ENCODE measurements at places on chromosomes 7 and 10.
A peak's percentile ranks its signal among the peaks of the same experiment; 100 is the strongest.

DNA sequence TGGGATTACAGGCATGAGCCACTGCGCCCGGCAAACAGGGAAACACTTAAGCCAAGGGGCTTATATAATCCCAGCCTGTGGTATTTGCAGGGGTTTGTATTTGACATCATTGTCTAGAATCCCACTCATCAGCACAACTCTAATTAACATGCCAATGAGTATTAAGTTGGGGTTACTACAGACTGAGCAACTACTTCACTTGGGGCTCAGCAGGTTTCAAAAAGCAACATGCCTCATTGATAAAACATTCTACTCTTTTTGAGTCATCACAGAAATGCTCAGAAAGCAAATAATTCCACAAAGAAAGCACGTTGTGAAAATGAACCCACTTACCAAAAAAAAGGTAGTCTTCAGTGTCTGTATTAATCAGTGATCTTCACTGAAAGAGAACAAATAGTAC lies 236.9 kb upstream of the CELF2 start:
- no peak for DNase-seq

DNA sequence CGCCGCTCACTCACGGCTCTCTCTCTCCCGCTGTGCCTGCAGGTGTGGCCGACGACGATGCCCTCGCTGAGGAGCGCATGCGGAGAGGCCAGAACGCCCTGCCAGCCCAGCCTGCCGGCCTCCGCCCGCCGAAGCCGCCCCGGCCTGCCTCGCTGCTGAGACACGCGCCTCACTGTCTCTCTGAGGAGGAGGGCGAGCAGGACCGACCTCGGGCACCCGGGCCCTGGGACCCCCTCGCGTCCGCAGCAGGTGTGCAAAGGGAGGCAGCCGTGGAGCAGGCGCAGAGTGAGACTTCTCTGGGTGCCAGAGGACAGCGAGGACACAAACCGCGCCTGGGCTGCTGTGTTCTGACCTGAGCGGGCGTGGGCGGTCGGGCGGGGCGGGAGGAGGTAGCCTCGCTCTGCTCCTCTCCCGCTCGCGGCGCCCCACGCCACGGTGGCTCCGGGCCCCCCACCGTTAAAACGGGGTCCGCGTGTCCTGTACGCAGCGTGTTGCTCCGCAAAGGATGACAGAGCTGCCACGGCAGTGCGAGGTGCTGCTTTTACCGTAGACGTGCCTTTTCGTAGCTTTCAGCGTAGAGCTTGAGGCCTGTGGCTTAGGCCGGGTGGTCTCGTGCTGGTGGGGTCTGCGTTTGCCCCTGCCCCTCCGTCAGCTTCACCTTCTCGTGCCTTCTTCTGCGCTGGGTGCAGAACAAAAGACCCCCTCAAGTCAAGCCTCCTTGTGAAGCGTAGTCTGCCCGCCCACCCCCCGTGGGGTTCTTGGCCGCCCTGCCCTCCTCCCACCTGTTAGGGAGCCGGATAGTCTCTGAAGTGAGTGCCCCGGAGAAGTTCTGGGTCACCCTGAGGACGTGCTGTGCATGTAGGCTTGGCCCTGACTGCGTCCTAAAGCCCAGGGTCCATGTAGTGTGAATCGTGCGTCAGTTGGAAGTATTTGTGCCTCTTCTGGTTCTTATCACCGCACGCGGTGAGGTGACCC lies 73.2 kb downstream of the DNAJB6 start:
- no peak for DNase-seq

GRCh38 chr10:71547876-71548846 lies 151.4 kb downstream of the CDH23 start:
- no peak for DNase-seq

GRCh38 chr10:31035266-31035798 lies 3.7 kb upstream of the ZNF438 start:
- DNase-seq, result no peak

GRCh38 chr10:59006511-59007306 lies 169.7 kb upstream of the PHYHIPL start:
- peak; percentile 25 for DNase-seq

DNA sequence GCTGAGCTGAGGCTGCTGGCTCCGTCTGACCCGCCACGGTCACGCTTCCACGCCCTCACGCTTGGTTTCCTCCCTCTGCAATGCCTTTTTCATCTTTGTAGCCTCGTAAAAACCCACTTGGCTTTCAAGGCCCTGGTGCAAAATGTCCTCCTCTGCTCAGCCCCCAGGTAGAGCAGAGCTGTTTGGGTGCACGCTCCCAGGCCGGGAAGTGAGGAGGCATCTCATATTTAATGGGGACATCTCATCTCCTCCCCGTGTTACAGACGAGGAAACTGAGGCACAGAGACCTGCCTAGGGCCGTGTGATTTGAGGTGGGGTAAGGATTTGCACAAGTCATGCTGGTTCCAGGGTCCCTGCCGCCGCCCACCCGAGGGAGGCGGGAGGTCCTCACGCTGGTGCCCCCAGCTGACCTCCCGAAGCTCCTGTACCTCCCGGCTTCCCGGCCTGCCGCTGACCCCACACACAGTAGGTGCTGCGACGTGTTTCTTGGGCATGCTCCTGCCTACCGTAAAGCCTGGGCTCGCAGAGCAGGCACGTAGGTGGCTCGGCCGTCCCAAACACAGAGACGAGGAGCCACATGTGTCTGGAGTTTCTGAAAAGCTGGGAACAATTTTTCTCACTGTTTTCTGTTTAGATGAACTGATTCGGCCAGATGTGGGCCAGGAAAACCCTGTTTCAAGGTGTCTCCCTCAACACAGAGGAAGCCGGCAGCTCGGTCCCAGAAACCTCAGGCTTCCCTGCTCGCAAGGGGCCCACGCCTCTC lies 11.5 kb downstream of the FOXL3 start:
- DNase-seq, result no peak

Measured in HTR-8/SVneo (cell line).